Ecto neural progenitor cell (in vitro differentiated cells): ENCODE measurements at places on chromosomes 11 and 22.
A peak's percentile ranks its signal among the peaks of the same experiment; 100 is the strongest.

GRCh38 chr22:16774911-16775500 lies 50.2 kb downstream of the XKR3 start:
- DNase-seq: no peak

- peak; percentile 46 for DNase-seq
These were observed 22.0 kb upstream of the IPO7 start for GRCh38 chr11:9362393-9362863.

DNA sequence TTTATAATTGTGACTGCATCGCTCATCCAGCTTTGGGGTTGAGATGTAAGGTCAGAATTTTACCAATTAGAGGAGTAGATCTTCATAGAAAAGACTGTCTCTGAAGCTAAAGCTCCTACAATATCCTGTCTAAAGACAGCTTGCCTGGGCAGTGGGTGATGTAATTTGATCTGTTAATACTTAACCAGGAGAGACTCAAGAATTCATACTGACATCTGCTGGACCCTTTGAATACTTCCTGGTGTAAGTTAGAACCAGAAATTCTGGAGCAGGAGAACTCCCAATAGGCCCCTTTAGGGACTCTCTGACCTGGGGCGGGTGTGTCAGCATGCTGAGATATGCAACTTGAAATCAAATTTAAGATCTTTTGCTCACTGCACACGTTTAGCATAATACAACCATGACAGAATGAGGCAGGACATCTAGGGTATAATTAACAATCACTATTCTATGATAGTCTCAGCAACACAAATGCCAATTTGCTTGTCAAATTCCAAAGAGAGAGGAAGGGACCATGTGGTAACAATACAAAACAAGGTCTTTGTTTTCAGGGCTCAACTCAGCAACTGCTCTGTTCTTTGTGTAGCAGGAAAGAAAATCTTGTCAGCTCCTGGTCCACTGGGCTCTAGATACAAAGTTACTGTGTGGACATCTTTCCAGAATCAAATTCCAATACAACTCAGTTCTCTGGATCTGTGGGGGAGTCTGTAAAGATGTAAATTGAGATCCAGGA lies 143.9 kb downstream of the INSC start:
- no peak for DNase-seq

DNA sequence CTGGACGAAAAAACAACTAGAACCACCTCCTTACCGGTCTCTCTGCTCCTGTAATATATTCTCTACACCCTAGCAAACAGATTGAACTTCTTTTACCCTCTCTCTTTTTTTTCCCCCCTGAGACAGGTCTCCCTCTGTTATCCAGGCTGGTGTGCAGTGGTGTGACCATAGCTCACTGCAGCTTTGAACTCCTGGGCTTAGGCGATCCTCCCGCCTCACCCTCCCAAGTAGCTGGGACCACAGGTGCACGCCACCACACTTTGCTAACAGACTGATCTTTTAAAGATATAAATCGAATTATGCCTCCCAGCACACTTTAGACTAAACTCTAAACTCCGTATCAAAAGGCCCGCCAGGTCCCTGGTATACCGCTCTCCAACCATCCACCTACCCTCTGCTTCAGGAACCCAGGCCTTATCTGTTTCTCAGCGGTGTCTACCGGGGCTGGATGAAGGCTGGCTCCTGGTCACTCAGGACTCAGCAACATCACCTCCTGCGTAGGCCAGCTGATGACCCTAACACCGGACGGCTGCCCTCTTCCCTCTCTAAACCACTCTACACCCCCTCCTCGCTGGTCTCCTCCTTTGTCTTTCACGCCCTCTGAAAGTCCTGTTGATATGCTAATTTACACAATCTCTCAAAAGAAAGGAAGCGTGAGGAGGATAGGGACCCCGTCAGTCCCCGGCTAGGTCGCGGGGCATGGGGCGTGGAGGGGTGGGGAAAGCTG lies 745 bp downstream of the C22orf39 start:
- DNase-seq: no peak

- DNase-seq: peak; percentile 13
These were observed 59.5 kb downstream of the SMIM38 start for GRCh38 chr11:69215216-69215615.

GRCh38 chr11:75264971-75265370 lies 24.4 kb downstream of the TPBGL start:
- no peak for DNase-seq

- DNase-seq: no peak
These were observed 23.1 kb downstream of the CCDC34 start for GRCh38 chr11:27339941-27340340.
